ENCODE measurements at places on chromosomes 5 and 9.

DNA sequence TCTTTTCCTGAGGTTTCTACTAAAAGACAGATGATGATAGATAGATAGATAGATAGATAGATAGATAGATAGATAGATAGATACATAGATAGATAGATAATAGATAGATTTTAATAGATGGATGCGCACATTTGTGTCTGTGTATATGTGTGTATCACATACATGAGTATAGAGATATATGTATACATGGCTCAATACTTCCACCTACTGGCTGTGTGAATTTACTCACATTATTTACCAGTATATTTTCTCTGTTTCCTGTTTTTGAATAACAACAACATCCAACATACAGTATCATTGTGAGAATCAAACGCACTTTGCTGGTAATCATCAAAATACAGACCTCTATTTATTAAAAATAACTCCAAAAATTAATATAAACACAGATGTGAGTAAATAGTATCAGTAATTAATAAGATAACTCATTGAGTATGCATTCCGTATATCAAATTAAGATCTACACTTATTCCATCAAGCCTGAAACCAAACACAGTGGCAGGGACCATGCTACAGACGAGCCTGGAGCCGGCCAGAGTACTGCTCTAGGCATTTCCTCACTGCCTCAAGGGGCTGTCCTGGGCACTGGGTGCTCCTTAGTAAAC, 338.0 kb downstream of the SEMA5A start:
- no peak for DNase-seq

DNA sequence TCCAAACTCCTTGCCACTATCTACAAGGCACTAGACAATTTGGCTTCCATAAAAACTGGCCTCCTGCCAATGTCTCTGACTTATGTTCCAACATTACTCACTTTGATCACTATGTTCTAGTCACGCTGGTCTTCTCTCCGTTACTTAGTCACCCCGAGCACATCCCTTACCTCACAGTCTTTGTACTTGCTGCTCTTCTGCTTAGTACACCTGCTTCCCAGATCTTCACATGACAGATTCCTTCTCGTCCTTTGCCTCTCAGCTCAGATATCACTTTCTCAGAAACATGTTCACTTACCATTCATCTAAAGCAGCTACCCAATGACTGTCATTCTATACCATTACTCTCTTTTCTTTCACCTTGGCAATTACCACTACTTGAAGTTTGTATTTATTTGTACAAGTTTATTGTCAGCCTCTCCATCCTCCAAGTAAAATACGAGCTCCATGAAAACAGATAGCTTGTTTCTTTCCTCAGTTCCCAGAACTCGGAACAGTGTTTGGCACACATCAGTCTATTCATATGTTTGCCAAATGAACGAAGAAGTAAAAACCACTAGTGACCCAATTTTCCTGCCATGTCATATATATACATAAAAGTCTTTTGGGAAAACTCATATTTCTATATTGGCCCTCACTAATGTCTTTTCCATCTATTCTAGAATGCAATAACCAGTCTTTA, 5.9 kb upstream of the SLC22A5 start:
- no peak for DNase-seq

DNA sequence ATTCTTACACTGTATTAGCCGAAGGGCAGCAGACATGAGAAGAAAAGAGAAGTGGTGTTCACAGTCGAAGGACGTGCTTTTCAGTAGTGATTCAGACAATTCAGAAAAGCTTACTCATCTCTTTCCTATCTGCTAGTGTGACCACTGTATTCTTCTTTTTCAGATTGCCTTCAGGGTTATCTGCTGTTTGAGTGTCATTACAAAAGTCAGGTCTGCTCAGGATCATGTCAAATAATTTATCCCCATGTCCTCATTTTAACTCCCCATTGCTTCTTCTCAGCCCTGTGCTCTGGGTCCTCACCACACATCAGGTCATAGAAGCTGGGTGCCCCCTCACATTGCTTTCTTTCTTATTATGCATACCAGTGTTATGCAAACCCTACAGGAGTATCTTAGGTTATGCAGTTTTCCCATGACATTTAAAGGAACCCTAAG, 394.0 kb downstream of the CETN3 start:
- DNase-seq = no peak

GRCh38 chr5:109580225-109580624, 109.5 kb upstream of the MAN2A1 start:
- DNase-seq = no peak

GRCh38 chr5:2751592-2752021, at the start of gene IRX2:
Gene IRX2, minus strand, starts transcription at chr5:2751677. Its CDS starts 264 bp downstream, at chr5:2751413.
- no peak for DNase-seq

- DNase-seq = no peak
Measured at GRCh38 chr9:36142510-36143244, 6.1 kb downstream of the GLIPR2 start.

- no peak for DNase-seq
Measured at GRCh38 chr5:173496129-173496882, 120.1 kb downstream of the BOD1 start.

- no peak for DNase-seq
Measured at GRCh38 chr9:70835323-70835722, 286.1 kb downstream of the TRPM3 start.

DNA sequence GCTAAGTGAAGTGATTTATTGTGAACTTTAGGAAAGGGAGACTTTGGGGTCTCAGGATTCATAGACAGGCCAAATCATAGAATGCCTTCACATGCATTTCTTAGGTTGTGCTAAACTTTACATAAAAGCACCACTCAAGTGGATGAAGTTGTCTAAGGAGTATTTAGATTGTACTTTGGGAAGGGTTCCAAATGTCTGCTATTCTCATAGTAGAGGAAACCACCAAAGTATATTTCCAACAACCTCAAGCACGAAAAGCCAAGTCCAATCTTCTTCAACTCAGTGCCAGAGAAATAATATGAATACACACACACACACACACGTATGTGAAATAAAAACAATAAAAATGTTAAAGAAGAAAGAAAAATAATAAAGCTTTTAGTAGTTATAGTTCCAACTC, 41.8 kb downstream of the ENC1 start:
- no peak for DNase-seq

- DNase-seq = no peak
Measured at GRCh38 chr5:139823757-139824355, 28.2 kb downstream of the PSD2 start.

DNA sequence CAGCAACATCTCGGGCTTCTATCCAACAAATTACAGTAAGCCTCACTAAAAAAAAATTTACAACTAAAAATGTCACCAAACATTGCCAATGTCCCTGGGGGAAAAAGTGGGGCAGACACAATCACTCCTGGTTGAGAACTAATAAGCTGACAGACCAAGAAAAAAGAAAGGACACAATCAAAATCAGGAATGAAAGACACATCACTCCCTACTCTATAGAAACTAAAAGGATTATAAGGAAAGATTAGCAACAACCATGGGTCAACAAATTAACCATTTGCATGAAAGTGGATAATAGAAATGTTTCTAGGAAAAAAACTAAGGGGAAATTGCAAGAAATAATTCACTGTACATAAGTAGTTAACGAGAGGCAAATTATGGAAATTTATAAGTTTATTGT, 53.4 kb downstream of the AGTPBP1 start:
- no peak for DNase-seq

DNA sequence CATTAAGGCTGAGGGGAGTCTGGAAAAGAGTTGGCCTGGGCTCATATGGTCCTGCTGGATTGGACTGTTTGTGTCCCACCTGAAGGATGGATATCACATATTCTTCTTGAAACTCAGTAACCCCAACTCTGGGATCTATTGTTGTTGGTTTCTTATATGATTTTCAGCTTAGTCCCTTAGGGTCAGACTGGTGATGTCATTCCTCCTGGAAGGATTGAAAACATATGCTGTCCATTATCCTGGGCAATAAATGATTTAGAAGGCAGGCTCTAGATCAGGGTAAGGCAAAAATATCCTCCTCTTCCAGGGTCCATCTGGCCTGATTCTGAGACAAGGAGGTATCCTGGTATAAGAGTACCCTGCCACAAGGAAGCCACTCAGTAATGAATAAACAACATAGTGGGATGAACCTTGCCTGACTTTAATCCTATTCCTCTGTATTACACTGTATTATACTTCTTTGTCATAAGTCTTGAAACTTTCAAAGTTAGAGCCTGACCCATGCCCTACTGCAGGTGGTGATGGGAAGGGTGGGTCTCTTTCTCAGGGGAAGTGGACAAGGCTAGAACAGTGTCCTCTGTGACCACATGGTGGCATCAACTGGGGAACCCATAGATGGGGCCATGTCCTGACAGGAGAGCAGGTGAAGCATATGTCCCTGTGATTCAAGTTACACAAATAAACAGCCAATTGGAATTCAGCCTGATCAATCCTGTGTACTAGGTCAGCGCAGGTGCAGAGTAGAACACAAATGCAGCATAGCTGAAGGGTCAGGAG, 454.4 kb upstream of the TRPC7 start:
- DNase-seq = no peak

- no peak for DNase-seq
Measured at GRCh38 chr5:106172681-106173532, 1497.8 kb downstream of the EFNA5 start.

- DNase-seq = no peak
Measured at GRCh38 chr9:116765011-116765410, 77.9 kb downstream of the TRIM32 start.

GRCh38 chr5:141001844-141002604, 35.7 kb downstream of the PCDHAC2 start:
- DNase-seq = no peak

GRCh38 chr9:131611586-131612315, 66.4 kb downstream of the PRRT1B start:
- no peak for DNase-seq

GRCh38 chr9:78438780-78439179, 141.9 kb downstream of the PSAT1 start:
- DNase-seq = no peak

- DNase-seq = no peak
Measured at GRCh38 chr5:38795986-38796741, 49.6 kb upstream of the OSMR start.

- no peak for DNase-seq
Measured at GRCh38 chr9:134010310-134011173, 14.7 kb upstream of the BRD3OS start.

- DNase-seq = no peak
Measured at GRCh38 chr9:17824191-17824590, 245.3 kb downstream of the SH3GL2 start.

GRCh38 chr9:36877239-36877638, 156.8 kb downstream of the PAX5 start:
- DNase-seq = no peak

DNA sequence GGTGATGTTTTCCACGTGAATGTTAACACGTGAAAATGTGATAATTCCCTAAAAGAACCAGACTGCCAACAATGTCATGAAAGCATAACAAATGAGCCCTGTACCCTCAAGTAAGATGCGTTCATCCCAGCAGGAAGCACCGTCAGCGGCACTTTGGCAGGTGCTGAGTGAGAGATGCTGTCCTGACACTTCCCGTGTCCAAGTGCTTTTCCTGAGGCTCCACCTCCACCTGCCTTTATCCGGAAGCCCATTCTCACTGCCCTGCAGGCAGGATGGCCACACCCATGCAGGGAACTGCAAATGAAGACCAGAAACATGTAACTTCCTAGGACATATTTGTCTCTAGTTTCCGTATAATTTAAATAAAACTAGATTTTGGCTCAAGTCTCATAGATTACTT, 238.0 kb upstream of the IRX2 start:
- DNase-seq = no peak

DNA sequence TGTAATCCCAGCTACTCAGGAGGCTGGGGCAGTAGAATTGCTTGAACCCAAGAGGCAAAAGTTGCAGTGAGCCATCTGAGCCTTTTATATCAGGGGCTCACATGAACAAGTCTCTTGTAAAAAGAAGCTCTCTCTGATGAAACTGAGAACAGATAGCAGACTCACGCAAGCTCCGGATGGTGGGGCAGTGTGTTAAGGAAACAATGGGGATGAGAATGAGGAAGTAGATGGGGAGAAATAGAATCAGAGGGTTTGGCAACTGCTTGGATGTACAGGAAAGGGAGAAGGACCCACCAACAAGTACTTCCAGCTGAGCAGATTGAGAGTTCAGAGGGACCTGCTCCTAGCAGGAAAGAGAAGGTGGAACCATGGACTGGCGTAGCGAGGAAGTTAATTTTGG, 18.6 kb downstream of the TMEM252 start:
- DNase-seq = no peak

GRCh38 chr9:116572095-116572748, 114.9 kb upstream of the TRIM32 start:
- DNase-seq = no peak

- DNase-seq = no peak
Measured at GRCh38 chr9:5835808-5836207, 2.9 kb upstream of the ERMP1 start.

GRCh38 chr9:28938981-28939380, 1365.7 kb upstream of the C9orf72 start:
- DNase-seq = no peak

DNA sequence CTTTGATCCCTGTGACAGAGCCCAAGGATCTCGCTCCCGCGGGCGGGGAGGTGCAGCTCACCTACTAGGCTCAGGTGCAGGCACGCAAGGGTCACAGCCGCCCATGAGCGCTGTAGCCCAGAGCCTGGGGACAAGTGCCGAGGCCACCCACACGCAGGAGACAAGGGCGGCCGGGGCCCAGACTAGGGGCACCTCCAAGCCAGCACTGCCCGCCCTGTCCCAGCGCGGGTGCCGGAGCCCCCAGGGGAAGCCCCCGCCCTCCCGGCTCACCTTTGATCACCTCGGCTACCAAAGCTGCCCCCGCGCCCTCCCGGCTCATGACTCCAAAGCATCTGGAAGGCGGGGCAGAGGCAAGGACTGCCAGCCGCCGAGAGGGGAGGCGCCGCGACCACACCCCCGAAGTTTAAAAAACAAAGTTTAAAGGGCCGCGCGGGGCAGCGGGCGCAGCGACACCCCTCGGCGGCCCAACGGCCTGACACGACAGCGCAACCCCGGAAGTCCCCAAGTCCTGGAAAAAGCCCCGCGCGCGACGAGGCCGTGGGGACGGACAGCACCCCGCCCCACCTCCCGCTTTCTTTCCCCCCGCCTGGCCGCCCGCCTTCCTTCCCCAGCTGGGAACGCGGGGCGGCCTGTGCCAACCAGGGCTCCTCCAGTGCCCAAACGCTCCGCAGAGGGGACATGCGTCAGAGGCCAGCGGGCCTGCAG, 53.0 kb downstream of the CDC14B start:
- peak; percentile 70 for DNase-seq

GRCh38 chr5:1040571-1040970, 32.0 kb downstream of the NKD2 start:
- no peak for DNase-seq

DNA sequence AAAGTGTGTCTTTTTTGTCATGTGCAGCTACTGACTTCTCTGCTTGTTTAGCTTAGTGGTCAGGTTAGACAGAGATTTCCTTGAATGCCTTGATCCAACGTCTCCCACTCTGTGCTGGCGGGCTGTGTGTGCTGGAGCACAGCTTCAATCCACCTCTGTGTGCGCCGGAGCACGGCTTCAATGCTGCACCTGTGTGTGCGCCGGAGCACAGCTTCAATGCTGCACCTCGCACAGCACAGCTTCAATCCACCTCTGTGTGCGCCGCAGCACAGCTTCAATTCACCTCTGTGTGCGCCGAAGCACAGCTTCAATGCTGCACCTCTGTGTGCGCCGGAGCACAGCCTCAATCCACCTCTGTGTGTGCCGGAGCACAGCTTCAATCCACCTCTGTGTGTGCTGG, 69.0 kb upstream of the PHYKPL start:
- DNase-seq = no peak

Data from stimulated activated CD4-positive, alpha-beta T cell treated with anti-CD3 and anti-CD28 coated beads, TNF-alpha, amount 100 ng/mL, for 24 hours (primary cell).